ENCODE measurements at places on chromosomes 7 and 10. TPM values are rescaled to one million over a fixed set of nuclear protein-coding genes. Genes with fewer than 3 reads are reported as not detected.

DNA sequence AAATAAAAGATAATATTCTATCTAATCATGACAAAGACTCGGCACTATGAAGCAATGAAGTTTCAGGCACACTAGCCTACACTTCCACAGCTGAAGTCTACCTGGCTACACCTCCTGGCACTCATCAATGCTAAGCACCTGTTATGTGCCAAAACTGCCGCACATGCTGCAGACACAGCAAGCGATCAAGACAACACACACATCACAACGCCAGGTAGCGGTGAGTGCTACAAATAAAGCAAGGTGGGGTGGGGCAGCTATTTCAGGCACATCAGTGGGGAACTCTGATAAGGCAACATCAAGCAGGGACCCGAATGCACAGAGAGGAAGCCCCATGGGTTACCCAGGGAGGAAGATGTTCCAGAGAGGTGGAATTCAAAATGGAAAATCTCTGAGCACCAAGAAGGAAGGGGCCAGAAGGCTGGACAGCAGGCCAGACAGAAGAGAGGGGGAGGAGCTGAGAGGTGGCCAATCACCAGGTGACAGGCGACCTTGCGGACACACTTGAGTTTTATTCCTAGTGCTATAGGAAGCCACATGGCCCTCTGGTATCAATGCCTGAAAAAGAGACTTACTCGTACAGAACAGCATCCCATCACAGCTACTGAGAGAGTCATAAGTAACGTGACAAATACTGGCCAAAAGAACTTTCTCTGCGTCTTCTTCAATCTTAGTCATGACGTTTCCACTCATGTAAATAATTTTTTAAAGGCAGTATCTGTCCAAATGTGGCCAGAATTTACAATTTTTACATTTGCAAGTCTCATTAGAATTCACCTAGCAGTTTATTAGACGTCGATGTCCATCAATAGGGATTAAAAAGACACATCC, 8.0 kb downstream of the PSAP start:
- no peak for DNase-seq

Gene MASTL
- 5.7 TPM for total RNA-seq

Gene POT1
- total RNA-seq, result 33.8 TPM

- no peak for DNase-seq
These were observed 67.3 kb downstream of the SPDYE5 start for GRCh38 chr7:75559355-75559975.

- no peak for DNase-seq
These were observed 6.8 kb downstream of the PRPF18 start for GRCh38 chr10:13593535-13593934.

DNA sequence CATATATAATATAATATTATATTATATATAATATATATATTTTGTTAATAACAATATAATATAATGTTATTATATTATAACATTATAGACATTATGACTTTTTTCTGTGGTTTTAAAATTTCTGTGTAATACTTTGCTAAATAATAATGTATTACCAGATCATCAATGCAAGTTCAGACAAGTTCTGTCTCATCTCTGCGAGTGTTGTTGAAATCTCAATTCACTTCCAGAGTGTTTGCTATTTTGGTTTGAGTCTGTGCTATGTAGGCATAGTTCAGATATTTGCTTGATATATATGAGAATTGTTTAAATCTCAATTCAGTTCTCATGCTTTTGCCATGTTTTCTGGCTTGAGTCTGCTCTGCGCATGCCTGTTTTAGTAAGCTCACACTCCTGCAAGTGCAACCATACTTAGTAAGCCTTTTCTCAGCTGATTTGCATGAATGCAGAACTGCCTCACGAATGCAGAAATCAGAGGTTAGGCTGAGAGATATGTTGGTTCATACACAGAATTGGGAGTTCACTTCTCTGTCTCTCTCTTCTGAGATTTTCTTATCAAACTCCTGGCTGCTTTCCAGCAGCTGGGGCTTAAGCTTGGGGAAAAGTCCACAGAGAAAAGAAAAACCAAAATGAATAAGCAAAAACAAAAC, 830.2 kb upstream of the SORCS1 start:
- no peak for DNase-seq

GRCh38 chr10:108877095-108877561, 1046.2 kb downstream of the XPNPEP1 start:
- DNase-seq, result no peak

- DNase-seq, result peak; percentile 17
These were observed 12.3 kb downstream of the UPP1 start for GRCh38 chr7:48101352-48101751.

- DNase-seq, result no peak
These were observed 170.8 kb downstream of the MGMT start for GRCh38 chr10:129637846-129638245.

DNA sequence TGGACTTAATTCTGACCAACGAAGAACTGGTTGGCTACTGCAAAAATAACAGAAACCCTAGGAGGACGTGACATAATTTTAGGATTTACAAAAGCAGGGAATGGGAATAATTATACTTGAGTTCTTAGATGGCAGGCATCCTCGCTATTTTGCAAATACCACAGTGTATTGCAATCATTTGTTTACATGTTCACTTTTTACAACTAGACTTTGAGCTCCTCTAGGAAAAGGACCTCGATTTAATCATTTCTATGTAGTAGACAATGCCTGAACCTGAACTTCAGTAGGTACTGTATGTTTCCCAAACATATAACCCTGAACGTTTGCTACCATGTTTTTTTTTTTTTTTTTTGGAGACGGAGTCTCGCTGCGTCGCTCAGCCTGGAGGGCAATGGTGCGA, 137.7 kb downstream of the CNOT4 start:
- no peak for DNase-seq

DNA sequence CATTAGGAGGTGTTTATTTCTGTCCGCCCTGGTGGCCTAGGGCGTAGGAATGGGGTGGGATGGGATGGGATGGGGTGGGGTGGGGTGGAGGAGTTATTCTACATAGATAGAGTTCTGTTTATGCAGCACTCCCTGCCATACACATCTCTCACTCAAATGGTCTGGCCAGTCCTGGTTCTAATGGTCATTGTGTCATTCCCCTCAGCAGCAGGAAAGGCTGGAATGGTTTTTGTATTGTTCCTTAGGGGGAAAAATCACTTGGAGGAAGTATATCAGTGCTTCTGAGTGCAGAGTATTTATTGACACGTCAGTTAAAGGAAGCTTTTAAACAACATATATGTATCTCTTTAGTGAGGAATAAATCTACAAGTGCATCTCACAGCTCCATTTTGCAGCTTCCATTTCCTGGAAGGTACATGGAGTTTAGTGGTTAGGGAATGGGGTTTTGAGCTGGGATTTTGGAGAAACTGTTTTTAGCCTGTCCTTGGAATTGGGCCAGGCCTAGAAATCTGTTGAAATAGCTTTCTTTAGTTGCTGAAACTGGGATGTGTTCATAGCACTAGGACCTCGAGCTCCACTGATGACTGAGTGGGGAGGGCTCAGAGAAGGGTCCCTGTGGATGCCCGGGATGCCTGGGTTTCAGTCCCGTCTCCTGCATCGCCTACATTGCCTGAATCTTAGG, 8.3 kb downstream of the TSPAN14 start:
- DNase-seq, result peak; percentile 62

DNA sequence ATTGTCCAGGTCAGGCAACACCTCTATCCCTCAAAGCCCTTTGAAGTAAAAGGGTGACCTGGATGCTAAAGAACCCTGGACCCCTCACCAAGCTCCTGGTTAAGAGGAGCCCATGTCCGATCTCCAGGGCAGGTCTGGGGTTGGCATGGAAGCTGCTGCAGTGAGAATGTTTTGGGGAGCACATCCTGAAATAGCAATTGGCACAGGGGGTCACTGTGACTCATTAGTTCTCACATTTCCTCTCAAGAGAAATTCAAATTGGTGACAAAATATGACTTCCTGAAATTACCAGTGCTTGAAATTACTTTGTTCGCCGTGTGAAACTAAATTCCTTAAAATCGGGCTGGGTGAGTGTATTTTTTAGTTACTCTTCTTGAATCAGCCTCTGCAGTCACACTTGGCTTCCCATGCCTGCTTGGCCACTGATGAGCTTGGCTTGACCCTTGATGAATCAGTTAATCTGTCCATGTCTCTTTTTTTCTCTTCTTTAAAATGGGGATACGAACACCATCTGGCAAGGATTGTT, 18.8 kb upstream of the ARHGAP22 start:
- DNase-seq, result no peak

Gene AGFG2
- 30.6 TPM for total RNA-seq

Gene ACTL6B
- total RNA-seq, result not detected

- no peak for DNase-seq
These were observed 65.6 kb downstream of the DOCK4 start for GRCh38 chr7:112140600-112140999.

Gene CYP2C8
- 0.49 TPM for total RNA-seq

- DNase-seq, result no peak
These were observed 500.1 kb upstream of the KLF6 start for GRCh38 chr10:4285121-4285520.

DNA sequence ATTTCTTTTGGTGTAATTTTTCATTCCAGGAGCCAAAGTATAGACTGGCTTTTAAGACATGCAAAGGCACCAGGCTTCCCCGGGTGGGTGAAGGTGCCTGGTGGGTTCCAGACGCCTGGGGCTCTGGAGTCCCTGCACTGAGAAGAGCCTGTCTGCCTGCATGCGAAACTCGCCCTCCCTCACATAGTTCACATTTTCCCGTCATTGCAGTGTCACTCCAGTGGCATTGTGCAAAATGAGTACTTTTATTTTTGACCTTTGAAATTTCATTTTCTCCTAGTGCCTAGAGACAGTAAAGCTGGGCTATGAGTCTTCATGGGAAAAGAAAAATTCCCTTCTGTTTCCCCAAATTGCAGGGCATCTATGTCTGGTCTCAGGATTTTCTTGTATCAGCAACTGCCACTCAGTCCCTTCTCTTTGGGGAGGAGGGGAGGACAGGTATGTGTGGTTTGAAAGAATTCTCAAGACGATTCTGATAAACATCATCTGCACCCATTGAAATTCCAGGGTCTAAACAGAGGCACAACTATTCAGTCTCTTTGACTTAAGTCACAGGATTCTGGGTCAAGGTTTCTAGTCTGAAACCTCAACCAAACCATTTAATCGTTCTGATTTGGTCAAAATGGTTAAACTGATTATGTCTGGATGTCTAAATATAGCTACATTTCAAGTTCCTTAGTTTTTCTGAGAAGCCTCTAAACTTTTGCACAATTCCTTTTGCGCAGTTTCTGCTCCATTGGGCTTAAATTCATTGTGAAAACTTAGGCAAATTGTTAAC, 107.8 kb downstream of the CYP26A1 start:
- DNase-seq, result no peak

Gene TET1
- total RNA-seq, result 10.4 TPM

Gene MMP21
- total RNA-seq, result 0.31 TPM

Gene GPER1
- 11.1 TPM for total RNA-seq

Gene OR6B1
- total RNA-seq, result not detected

DNA sequence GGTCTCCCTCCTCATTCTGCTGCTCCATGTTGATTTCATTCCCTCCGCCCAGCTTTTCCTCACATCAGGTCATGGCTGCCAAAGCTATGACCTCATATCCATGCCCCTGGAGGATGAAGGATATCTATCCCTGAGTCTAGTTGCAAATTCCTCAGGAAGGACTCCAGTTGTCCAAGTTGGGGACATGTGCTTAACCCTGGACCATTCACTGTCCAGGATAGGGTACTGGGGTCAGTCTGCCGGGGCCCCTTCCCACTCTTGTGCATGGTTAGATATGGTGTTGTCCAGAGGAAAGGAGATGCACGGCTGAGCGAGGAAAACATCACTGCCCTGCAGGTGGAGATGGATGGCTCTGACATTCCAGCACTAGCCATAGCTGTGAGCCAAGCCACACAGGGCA, 51.9 kb upstream of the COMTD1 start:
- DNase-seq, result no peak

GRCh38 chr10:35300063-35300699, 36.1 kb upstream of the CCNY start:
- DNase-seq, result peak; percentile 63

GRCh38 chr7:116776610-116777289, 85.6 kb upstream of the CAPZA2 start:
- no peak for DNase-seq

Gene HOGA1
- 4.1 TPM for total RNA-seq

GRCh38 chr10:65176994-65177393, 1655.8 kb downstream of the REEP3 start:
- DNase-seq, result no peak

DNA sequence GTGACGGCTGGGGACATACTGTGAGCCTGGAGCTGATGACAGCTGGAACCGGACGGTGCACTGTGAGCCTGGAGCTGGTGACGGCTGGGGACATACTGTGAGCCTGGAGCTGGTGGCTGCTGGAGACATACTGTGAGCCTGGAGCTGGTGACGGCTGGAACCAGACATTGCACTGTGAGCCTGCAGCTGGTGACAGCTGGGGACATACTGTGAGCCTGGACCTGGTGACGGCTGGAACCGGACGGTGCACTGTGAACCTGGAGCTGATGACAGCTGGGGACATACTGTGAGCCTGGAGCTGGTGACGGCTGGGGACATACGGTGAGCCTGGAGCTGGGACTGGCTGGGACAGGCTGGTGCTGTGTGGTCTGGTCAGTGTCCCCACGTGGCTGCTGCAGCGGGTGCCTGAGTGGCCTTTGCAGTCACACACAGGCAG, 47.9 kb downstream of the PTPRN2 start:
- DNase-seq, result no peak

GRCh38 chr7:2471022-2471329, 5.2 kb downstream of the GRIFIN start:
- DNase-seq, result no peak

Gene IFIT2
- 19.9 TPM for total RNA-seq

Gene PRKAR2B
- 17.8 TPM for total RNA-seq

DNA sequence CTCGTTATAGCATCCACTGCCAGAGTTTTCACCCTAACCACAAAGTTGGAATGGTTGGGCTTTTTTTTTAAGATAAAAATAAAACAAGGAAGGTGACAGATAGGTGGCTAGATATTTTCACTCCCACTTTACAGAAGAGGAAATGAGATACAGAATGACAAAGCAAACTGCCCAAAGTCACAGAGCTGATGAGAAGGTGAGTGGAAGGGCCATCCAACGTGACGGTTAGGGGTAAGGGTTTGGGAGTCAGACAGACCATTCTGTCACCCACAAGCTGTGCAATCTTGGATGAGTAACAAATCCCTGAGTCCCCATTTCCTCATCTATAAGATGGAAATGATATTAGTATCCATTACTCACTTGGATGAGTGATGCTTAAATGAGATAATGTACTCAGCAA, 106.9 kb upstream of the PDLIM1 start:
- DNase-seq, result no peak

GRCh38 chr10:44466236-44466635, 81.3 kb upstream of the CXCL12 start:
- DNase-seq, result no peak
